ENCODE measurements at places on chromosomes 5 and 9.

DNA sequence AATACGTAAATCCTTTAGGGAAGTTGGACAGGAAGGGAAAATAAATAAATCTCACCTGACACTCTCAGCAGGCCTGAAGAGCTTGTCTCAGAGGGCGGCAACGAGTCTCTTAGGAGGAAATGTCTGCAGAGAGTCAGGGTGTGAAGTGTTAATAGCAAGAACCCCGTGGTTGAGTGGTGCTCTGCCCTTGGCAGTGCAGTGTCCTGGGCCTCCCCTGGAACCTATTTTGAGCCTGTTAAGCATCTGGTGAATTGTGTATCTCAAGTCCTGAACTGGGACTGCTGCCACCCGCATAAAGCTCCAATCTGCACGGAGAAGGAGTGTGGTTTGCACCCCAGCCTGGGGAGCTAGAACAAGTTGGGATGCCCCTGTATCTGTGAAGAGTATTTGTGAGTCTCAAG is 211.8 kb downstream of the GOLPH3 start:
- no peak for DNase-seq

GRCh38 chr9:127311239-127311741 is 46.7 kb downstream of the GARNL3 start:
- DNase-seq, result peak; percentile 38

DNA sequence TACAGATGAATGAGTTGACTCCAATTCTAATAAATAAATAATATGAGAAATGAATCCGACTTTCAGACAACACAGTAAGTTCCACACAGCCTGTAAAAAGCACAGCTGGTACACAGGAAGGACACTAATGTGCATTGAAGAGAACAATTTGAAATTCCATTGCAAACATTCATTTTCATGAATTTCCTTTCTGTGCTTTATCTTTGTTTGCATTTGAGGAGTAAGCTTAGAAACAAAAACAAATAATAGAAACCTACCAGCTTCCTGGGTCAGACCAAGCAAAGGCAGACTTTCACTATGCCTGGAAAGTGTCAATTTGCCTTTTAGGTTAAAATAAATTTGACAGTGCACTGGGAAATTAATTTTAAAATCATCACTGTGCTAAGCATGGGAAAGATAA is 143.8 kb upstream of the VLDLR start:
- no peak for DNase-seq

DNA sequence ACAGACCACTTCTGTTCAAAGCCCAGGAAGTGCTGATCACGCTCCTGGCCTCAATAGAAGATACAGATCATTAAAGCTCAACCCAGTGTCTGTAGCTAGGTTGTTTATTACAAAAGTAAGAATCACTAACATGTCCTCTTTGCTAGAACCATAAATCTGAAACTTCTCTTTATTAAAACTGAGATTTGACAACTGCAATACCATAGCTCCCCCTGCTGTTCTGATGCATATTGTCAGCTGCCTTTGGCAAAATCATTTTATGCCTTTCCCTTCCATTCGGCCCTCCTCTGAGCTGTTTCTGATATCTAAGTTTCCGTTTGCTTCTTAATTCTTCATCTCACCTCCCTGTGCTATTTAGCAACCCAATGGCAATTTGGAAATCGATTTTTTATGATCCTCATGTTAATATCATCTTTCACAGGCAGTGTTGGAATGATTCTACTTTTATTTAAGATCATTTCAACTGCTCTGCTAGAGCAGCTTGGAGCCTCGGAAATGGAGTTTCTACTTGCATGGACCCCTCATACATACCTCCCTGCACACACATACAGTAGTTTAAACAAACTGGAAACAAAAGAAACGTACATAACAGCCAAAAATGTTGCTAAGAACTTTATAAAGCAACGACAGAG is 998.8 kb downstream of the MAT2B start:
- DNase-seq, result peak; percentile 5

DNA sequence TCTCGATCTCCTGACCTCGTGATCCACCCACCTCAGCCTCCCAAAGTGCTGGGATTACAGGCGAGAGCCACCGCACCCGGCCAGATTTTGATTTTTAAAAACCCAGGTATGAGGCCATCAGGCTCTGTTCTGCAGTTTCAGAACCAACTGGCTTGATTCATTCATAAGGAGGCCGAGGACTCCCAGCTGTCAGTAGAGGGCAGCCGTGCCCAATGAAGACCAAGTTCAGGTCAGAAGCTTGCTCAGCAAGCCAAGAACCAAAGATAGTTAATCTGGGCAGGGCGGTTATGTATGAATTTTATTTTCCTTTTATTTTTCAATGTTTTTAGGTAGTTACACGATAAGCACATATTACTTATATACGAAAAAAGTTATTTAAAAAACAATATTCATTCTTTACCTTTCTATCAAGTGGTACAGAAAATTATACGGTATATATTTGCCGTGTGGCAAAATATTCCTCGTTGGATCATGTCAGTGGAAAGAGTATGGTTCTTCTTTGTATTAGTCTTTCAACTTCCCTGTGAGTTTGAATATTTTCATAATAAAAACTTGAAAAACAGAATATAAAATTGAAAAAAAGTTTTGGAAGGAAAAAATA is 18.0 kb downstream of the MGAT1 start:
- peak; percentile 72 for DNase-seq

DNA sequence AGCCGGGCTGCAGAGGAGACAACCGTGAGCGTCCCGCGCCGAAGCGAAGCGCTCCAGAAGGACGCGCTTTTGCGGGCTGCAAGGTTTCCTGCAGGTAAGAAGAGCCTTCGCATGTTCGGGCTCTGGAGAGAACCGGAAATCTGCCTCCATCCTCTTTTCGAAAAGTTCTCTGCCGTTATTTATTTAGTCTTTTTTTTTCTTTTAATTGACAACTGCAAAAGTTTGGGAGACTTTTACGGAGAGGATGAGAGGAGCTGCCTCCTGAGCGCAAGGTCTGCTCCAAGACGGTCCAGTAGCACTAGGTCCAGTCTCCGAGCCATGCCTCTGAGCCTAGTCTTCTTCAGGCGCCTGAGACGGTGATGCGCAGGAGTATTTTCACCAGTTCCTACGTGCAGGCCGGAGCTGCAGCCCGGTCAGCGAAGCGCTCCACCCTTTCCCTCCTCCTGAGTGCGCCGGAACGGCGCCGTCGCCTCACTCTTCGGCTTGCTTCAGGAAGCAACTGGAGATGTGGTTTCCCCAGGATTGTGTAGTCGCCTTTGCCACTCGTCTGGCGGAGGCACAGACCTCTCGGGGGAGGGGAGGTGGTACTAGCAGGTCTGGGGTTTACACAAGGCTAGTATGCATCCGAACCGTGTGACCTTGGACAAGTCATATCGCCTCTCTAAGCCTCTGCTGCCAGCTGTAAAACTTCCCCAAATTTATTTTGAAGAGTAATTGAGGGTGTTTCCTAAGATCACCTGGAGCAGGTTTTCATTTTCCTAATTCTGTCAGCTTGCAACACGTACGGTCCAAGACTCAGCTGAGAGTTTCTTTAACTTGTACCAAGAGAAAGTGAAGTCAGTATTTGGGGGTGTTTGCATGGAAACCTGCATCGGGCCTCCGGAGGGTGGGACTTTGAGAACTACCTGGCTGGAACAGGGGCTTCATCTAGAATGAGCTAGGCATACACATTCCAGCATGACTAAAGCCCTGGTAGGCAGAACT is 4.5 kb downstream of the POU4F3 start:
- DNase-seq, result no peak

GRCh38 chr5:80565330-80565729 is 4.8 kb downstream of the ANKRD34B start:
- no peak for DNase-seq

GRCh38 chr9:35611230-35611797 is 6.3 kb downstream of the TESK1 start:
- peak; percentile 65 for DNase-seq

GRCh38 chr9:106405871-106406435 is 457.0 kb upstream of the ZNF462 start:
- no peak for DNase-seq

DNA sequence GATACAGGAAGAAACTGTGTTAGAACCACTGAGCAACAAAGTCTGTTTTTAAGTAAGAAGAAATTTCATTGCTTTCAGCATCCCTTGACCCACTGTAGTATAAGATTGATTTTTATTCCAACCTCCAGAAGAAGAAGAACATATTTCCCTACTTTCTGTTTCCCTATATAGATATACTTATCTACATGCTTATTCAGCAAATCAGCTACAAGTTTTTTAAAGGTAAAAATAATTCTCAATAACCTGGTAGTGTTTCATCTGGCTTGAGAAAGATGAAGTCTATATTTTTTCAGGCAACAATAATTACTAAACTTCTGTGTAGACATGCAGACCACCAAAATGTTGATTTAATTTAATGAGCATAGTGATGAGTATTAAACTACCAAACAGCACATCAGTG is 201.0 kb downstream of the OSTF1 start:
- no peak for DNase-seq

DNA sequence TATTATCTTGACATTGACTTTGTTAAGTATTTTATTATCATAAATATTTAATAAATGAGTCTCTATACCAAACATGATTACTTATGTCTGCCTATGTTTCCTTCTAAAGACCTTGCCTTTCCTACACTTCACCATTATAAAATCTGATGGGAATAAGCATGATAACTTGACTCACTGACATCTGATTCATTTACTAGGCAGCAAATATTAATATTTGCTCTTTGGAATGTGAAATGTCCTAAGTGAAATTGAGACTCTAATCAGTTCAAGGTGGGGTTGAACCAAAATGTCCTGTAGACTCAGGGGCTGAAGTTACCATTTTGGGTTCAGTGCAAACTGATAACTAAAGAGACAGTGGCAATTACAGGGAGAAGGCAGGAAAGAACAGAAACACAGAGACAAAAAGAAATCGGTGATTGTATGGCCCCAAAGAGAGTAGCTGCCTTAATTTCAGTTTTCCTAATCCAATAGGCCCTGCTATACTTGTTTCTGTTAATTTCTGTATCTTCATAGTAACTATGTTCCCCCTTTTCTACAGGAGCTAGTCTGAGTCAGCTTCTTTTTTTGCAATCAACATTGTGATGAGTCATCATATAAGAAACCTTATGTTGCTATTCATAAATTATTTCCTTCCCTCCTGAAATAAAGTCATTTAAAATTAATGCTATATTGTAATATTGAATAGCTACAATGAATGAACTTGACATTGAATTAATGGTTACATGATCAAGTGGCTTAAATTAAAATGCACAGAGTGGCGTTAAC is 296.8 kb downstream of the PDE4D start:
- DNase-seq, result no peak

DNA sequence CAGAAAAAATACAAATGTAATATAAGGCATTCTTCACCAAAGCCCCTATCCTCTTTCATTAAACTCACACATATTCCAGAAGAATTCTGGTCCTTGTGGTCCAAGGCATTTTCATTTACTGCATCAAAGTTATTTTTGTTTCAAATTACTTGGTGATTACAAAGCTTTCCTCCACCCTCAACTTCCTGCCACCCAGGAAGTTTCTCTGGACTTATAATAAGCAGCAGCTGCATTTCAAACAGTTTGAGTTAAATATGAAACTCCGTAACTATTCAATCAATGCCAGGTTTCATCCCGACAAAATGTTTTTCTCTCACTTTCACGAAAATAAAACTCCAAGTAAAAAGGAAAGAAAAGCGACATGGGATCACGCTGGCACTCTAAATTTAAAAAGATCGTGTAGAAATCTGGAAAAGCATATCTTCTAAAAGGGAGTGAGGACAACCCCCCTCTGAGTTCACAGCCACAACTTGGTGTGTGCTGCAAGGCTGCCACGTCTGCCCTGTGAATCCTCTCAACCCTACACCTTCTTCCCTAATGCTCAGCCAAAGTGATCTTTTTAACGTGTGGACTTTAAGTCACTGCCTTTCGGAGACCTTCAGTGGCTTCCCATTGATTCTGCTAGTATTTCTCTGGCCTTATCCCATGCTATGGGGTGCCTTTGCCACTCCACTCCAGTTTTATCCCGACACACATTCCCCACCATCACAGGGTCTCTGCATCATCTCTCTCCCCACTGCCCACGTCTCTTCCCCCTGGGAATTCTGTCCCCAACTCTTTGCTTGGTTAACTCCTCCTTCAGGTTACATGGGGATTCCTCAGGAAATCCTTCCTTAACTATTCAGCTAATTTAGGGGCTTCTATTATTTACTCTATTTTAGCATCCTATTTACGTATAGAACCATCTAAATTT is 91.1 kb upstream of the CER1 start:
- no peak for DNase-seq

GRCh38 chr5:127922603-127923002 is 161.0 kb upstream of the SLC12A2 start:
- DNase-seq, result no peak

- no peak for DNase-seq
Observed at GRCh38 chr5:153099328-153099727, 391.1 kb upstream of the GRIA1 start.

- DNase-seq, result no peak
Observed at GRCh38 chr5:39266442-39266841, 47.1 kb upstream of the FYB1 start.

DNA sequence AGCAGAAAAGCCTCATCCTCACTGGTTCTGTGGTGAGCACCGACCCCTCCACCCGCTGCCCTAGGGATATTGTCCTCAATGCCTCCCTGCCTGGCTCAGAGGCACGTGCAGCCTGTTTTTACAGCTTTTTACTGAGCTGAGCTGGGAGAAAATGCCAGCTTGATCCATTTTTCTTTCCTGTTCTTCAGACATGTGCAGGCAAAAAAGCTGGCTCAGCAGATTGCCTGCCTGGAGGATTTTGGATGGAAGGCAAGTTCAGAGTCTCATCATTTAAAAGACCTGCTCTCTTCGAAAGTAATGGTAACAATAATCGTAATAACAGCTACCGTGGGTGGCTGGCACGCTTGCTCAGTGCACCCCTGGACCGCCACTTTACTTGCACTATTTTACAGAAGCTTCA is 135.0 kb upstream of the SMIM23 start:
- no peak for DNase-seq

DNA sequence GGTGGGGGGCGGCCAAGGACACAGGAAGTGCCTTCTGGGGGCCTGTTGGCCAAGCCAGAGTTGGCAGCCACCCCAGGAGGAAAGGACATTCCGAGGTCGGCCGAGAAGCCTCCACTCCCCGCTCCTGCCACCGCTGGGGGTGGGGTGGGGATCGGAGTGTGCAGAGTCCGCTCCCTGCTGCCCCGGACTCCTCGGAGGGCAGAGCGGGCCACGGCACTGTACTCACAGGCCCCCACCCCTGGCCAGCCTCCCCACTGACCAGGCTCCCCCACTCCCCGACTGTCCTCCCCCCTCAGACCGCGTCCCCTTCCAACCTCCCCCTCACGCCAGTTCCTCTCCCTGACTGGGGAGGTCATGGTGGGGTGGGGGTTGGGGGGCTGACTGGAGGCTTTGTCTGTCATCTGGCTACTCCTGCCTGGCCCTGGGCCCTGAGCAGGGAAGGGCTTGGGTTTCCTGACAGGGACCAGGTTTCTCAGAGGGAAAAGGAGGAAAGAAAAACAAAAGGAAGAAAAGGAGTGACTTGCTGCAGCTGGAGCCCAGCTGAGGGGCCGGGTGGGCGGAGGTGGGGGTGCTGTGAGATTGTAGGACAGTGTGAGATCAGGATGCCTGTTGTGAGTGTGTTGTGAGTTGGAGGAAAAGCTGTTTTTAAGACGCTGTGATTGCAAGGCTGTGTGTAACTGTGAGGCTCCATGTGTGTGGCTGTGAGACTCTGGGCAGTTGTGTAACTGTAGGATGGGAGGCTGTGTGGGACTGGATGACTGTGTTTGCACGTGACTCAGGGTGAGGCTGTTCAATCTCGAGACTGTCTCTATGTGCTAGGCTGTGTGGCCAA is 29.7 kb downstream of the CNTFR start:
- no peak for DNase-seq

- DNase-seq, result no peak
Observed at GRCh38 chr5:3221432-3221831, 374.2 kb upstream of the IRX1 start.

- no peak for DNase-seq
Observed at GRCh38 chr9:96088510-96088909, 213.0 kb downstream of the ERCC6L2 start.

Measured in stimulated activated CD4-positive, alpha-beta T cell treated with anti-CD3 and anti-CD28 coated beads, Interleukin-2, amount 100 ng/mL, for 24 hours (primary cell).